Activated T-cell treated with anti-CD3 and anti-CD28 coated beads for 24 hours (primary cell): ENCODE measurements at places on chromosomes 3 and 15.

DNA sequence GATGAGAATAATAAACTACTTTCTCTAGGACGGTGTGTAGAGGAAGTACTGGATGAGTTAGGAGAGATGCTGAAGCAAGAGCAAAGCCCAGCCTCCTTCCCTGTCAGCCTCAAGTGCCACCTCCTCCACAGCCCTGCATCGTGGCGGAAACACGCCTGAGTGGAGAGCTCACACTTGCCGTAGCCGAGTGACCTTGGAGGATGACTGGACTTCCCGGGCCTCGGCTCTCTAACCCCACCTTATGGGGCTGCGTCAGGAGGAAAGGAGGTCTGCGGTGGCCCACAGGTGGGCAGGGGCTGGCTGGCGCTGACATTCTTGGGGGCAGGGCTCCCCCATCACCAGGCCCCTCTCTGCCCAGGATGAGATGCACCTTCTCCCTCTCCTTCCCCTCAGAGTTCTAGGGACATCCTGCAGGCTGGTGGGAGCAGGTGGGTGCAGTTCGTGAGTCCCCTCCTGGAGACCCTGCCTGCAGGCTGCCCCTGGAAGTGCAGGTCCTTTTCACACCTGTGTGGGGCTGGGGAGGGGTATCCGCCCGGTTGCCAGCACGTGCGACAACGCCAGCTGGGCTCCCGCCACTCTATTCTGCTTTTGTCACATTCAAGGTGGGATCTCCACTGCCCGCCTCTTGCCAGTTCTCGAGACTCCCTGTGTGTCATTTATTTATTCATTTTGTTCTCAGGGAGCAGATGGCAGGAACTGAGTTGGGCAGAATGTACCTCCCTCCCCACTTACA is 175.2 kb downstream of the MEGF11 start:
- DNase-seq, result no peak

GRCh38 chr3:157145606-157146322 is 14.2 kb downstream of the CCNL1 start:
- no peak for DNase-seq

- no peak for DNase-seq
Measured at GRCh38 chr3:196423044-196423781, 9.0 kb downstream of the UBXN7 start.

DNA sequence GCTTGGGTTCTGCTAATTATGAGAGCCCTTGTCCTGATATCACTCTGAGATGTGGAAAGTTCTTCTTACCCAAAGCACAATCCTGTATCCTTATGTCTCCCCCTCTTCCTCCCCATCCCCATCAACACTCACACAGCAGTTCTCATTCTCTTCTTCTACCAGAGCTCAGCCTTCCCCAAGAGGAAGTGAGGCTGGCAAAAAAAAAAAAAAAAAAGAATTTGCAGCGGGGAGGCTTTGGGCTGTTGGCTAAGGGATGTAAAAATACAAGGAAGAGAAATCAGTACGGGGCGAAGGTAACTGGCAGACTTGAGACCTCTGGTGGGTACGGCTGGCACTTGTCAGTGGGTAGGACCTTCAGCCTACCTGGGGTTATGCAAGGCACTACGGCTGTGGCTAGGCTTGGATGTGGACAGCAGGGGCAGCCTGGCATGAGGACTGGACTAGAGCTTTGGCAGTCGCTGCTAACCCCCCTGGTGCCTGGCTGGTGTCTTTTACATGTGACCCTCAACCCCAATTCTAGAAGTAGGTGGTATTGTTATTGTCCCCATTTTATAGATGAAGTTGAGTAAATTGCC is 5.4 kb downstream of the VIPR1 start:
- no peak for DNase-seq

GRCh38 chr3:132283916-132284405 is 33.2 kb upstream of the ACP3 start:
- DNase-seq, result no peak

DNA sequence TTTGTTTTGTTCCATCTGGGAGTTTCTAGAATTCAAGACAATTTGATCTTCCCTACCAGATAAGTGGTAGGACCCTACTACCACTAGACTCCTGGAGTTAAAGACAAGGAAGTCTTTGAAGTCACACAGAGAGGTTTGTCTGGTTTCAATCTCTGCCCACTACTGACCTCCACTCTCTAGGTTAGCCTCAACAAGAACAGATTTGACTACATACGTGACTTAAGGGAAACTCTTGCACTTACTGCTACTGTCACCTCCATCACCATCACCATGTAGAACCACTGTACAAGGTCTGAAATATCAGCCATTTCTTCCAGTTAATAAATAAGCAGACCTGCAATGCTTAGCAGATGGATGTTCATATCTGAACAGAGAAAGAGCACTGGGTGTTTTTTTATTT is 148.3 kb upstream of the ARHGEF26 start:
- DNase-seq, result no peak

DNA sequence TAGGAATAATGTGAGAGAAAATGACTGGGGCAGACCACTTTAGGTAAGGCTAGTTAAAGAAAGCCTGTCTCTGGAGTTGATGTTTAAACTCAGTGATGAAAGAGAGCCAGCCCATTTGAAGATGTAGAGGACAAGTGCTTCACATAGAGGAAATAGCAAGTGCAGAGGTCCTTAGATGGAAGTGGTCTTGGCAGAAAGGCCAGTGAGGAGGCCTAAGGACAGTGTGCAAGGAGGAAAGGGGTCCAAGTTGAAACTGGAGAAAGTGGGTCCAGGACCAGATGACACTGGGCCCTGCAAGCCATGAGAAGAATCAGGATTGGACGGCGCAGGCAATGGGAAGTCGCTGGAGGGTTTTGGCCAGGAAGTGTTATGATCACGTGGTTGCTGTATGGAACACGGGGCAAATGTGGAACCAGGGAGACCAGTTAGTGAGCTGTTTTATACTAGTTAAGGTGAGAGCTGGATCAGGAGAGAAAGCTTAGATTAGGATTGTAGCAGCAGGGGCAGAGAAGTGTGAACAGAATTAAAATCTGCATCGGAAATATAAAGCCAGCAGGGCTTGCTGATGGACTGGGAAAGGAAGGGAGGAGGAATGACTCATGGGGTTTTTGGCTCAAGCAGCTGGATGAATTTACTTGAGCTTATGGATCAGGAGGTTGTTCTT is 48.0 kb upstream of the SCAANT1 start:
- DNase-seq, result no peak

- DNase-seq, result no peak
Measured at GRCh38 chr3:94294806-94295205, 231.9 kb downstream of the NSUN3 start.

DNA sequence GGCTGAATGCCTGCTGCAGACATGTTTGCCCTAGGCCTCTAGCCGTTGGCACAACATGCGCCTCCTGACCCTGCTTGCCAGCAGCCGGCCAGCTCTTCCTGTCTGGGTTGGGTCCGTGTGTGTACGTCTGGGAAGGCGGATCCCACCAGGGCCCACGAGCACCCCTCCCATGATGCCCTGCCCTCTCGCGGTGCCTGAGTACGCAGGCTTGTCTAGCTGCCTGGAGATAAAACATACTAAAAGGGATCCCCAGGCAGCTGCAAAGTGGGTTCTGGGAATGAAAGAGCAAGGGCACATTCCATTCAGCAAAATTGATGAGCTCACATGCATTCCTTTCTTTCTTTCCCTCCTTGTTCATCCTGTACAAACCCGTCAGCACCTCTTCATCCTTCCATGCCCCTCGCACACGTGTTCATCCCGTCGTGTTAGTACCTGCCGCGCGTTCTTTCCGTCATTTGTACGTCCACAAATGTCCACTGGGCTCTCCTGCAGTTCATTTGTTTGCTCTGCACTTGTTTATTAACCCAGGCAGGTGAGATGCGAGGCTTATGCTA is 74.3 kb downstream of the FBLN2 start:
- DNase-seq, result no peak

DNA sequence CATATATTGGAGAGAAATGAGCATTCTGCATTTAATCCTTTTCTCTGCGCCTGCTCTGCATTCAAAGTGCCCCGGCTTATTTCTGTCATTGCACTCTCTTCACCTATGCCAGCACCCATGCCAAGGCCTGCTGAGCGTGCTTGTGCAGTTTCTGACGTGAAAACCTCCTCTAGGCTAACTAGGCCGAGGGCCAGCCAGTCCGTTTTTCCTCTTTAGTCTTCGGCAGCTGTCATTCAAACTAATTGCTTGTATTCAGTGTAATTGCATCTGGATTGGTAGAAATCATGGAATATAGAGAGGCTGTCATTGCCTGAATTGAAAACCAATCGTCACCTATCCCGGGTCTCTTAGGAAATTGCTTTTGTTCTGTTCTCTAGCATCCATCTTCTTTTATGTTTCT is 94.0 kb downstream of the ARPP21 start:
- no peak for DNase-seq

DNA sequence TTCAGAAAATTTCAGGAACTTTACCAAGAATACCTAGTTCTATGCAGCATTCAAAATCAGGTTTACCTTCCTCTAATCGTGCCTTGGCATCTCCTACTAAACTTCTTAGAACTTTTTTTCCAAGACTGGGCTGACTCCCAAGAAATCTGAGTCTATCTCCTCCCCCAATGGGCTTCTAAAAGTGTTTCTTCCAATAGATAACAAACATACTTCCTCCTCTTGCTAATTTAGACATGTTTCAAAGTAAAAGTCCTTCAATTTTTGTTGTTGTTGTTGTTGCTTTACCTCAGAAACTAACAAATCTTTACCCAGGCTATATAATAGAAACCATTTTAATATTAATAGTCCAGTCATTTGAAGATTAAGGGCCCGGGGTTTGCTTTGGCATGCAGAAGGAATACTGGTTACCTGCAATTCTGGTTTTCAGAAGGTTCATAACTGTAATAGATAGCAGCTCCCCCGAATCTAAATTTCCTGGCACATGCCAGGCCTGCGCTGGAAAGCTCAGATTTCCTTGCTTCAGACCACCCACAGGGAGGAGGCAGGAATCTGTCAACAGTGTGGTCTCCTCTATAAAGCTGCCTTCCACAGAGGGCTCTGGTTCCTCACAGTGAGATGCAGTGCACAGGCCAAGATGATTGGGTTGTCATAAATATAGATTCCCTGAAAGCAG is 188.7 kb downstream of the THRB start:
- no peak for DNase-seq

DNA sequence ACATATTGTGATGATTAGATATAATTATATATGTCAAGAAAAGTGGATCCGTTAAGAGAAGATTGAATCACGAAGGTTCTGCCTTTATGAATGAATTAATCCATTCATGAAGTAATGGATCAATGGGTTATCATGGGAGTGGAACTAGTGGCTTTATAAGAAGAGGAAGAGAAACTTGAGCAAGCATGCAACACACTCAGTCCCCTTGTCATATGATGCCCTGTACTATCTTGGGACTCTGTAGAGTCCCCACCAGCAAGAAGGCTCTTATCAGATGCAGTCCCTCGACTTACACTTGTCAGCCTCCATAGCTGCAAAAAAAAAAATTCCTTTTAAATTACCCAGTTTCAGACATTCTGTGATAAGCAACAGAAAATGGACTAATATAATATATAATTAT is 301.9 kb downstream of the RAP2B start:
- DNase-seq, result no peak

DNA sequence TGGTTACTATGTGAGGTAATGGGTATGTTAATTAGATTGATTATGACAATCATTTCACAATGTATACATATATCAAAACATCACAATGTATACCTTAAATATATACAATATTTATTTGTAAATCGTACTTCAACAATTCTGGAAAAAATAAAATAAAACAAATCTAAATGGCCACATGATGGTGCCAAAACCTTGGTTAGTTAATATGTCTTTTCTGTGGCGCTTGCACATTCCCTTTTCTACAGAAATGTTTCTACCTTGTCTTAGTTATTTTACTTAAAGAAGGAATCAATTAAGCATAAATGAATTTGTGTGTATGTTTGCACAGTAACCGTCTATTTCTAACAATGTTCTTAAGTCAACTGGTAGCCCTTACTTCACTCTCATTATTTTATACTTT is 53.4 kb downstream of the OXSM start:
- no peak for DNase-seq

DNA sequence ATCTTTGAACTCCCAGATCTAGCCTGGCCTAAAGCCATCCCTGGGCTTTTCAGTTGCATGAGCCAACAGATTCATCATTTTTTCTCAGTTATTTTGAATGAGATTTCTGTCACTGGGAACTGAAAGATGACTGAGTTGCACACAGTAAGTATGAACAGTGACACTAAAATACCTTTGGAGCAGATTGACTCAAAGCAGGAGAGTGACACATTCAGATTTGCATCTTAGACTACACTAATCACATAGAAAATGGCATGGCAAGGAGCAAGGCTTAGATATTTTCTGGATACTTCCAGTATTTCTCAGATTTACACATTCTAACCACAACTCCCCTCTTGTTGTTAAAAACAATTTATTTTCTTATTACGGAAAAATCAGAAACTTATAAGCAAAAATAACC is 32.8 kb downstream of the SEC62 start:
- DNase-seq, result no peak

DNA sequence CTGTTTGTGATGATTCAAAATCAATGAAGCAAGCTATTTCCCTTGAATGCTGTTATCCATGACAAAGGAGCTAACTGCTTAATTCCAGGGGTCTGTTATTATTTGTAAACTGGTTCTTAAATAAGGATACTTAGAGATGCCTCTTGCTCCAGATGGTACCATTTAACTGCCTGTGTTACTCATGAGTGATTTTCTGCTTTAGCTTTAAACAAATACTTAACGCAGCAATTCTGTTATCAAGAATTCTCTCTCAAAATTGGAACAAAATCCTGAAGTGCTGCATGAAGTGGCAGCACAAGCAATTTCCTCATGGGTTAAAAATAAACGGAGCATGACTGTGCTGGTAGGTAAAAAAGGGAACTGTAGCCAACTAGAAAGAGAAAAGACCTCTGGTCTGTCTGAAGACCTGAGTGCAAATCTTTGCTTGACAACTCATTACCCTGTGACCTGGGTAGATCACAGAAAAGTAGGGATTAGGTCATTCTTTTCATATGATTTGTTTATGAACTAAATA is 62.5 kb upstream of the GBE1 start:
- no peak for DNase-seq

GRCh38 chr3:152595975-152596821 is 238.7 kb upstream of the P2RY1 start:
- DNase-seq, result no peak

DNA sequence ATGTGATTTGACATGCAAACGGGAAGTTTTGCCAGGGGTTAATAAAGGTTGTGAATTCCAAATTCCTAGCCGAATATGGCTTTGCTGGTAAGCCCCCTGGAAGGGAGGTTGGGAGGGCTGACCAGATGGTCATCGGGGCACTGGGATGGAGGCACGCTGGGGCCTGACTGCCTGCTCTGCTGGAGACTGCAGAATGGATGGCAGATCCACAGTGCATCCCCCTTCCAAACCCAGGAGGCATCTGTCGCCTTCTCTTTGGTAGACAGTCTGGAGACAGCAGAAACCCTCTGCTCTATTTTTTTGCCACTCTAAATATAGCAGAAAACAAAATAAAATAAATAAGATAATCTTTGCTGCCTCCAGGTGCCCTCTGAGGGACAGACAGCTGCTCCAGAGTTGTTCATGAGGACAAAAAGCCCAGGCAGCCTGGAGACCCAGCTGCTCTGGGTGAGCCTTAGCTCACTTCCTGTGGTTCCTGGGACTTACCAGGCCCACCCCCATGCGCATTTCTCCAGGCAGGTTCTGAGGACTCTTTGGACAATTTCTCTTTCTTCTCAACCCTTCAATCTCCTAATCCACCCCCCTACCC is 6.1 kb upstream of the SPTBN5 start:
- no peak for DNase-seq
